Prostate gland (tissue), 2 donors: ENCODE measurements at places on chromosomes 12 and 14. TPM values are rescaled to one million over a fixed set of nuclear protein-coding genes. Genes with fewer than 3 reads are reported as not detected.

DNA sequence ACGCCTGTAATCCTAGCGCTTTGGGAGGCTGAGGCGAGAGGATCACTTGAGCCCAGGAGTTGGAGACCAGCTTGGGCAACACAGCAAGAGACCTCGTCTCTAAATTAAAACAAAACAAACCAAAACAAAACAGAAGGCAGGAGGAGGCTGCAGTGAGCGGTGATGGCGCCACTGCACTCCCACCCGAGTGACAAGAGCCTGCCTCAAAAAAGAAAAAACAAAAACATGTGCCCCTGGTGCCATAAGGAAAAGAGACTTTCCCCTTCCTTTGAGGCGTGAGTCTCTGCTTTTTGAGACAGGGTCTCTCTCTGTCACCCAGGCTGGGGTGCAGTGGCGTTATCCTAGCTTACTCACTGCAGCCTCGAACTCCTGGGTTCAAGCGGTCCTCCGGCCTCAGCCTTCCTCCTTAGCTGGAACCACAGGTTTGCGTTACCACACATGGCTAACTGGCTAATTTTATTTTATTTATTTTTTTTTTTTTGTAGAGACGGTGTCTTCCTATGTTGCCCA, 9.0 kb upstream of the EAPP start:
- no peak for DNase-seq

DNA sequence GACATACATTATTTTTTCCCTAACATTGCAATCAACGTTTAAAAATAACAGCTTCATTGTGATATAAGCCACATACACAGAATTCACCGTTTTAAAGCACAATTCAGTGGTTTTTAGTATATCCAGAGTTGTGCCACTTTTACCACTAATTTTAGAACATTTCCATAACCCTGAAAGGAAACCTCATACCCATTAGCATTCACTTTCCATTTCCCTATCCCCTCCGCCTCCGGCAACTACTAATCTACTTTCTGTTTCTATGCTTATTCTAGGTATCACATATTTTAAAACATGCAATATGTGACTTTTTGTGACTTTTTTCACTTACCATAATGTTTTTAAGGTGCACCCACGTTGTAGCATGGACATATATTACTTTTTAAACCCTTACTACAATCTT, 55.6 kb upstream of the ISM2 start:
- DNase-seq, result no peak

DNA sequence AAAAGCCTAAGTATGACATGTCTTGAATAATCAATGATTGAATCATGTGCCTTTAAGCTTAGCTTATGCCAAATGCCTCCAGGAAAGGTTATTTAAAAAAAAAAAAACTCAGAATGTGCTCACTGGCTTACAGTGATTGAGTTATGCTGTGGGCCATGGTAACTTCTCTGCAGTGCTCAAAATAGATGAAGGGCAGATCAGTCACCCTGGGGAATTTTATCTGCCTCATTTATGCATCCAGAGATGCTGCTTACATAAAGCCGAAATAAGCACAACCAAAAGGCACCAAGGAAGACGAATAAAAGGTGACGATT, 118.7 kb upstream of the MDM1 start:
- no peak for DNase-seq

DNA sequence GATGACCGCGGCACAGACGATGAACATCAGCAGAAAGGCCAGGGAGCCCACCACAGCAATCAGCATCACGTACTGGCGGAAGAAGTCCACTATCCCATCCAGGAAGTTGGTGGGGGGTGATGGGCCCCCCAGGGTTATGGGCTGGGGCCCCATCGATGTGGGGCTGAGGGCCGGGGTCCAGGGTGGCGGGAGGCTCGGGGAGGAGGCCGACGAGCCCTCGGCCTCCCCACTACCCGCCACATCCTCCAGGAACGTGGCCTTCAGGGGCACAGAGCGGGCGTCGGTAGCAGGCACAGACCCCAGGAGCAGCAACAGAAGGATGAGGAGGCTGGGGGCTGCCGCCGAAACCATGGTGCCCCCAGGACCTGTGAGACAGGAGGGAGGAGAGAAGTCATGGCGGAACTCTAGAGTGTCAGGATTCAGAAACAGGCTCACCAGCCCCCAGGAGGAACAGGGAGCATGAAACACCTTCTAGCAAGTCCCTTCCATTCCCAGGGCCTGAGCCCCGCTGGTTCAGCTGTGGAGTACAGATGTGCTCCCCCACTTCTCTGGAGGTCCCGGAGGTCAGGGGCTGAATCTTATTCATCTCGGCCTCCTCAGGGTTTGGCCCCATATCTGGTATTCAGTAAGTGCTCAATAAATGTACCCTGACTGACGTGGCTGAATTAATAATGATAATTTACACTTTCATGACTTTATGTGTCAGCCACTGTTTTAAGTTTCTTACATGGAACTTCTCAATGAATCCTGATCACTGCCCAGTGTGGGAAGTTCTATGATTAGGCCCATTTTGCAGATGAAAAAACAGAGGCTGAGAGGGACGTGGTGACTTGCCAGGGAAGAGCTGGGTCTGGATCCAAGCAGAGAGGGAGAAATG, 5.6 kb downstream of the TMEM119 start:
- DNase-seq, result no peak

GRCh38 chr14:73645248-73645610, 443 bp downstream of the DNAL1 start:
- no peak for DNase-seq

DNA sequence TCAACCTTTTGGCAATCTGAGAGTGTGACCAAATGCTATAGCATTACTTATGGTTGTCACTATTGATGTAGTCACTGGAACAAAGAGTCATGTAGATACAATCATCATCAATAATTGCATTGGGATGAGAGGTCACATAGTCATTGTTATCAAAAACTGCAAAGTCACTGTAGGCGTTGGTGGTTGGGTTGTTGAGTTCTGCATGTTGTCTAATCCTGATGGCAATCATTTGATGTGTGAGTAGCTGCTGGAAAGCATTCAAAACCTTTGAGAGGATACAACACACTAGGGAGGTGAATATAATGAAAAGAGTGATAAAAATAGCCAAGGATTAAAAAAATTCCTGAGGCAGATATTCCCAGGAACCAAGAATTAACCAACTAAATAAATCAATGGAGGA, 214.7 kb upstream of the SYT10 start:
- no peak for DNase-seq

BAZ1A gene
- total RNA-seq, result 31.5 TPM

HOXC6 gene
- total RNA-seq, result not detected

OR10G3 gene
- not detected for total RNA-seq
